SJCRH30 (cell line): ENCODE measurements at places on chromosomes 5 and 9. TPM values are rescaled to one million over a fixed set of nuclear protein-coding genes. Genes with fewer than 3 reads are reported as not detected.
A peak's percentile ranks its signal among the peaks of the same experiment; 100 is the strongest.

- DNase-seq, result no peak
These were observed 104.6 kb downstream of the INSYN2B start for GRCh38 chr5:169875731-169876130.

The C9orf50 gene
- total RNA-seq, result not detected in 2 replicates

GRCh38 chr9:129557192-129558036, 63.5 kb downstream of the C9orf50 start:
- DNase-seq, result peak; percentile 95

- DNase-seq, result no peak
These were observed 452.4 kb upstream of the GRAMD2B start for GRCh38 chr5:125970631-125971307.

DNA sequence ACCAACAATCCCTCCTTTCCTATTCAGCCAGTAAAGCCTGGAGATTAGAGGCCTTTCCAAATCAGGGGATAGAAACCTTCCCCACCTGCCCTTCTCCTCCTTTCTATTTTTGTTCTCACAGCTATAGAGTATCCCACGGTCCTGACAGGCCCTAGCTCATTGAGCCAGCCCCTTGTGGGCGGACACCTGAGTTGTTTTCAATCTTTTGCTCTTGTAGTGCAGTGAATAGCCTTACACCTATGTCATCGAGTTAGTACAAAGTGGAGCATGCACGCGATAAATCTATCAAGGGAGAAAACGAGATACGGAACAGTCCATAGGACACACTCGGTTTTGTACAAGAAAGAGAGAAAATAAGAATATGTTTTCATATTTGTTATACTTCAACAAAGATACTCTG, 77.2 kb downstream of the TSPAN17 start:
- no peak for DNase-seq

- DNase-seq, result no peak
These were observed 340.6 kb downstream of the MTRR start for GRCh38 chr5:8209500-8209899.

- no peak for DNase-seq
These were observed 41.9 kb upstream of the RIC1 start for GRCh38 chr9:5587024-5587423.

The KIF20A gene
- total RNA-seq, result 89.5 and 91.9 TPM in 2 replicates

The GBGT1 gene
- 1.2 TPM in 2 replicates for total RNA-seq

- no peak for DNase-seq
These were observed 9.3 kb upstream of the ACSL6 start for GRCh38 chr5:132020568-132021339.

DNA sequence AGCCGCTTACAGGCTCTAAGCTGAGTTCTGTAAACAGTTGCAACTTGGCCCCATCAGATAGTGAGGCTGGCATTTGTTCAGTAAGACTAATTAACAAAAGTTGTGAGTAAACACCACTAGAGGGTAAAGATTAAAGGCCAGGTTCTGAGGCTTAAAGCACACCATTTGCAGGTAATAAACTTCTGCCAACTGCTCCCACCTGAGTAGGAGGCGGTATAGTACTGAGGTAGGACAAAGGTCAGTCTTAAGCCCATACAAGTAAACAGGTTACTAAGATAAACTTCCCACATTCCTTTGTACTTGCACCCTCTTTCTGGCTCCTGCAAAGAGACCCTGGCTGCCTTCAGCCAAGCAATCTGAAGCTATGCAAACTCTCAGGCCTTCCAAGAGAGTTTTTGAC, 419.6 kb downstream of the DNAH5 start:
- no peak for DNase-seq

The FAM200C gene
- 10.3 and 10.4 TPM in 2 replicates for total RNA-seq

- DNase-seq, result no peak
These were observed 83.0 kb upstream of the RANBP6 start for GRCh38 chr9:6098431-6098830.

The AHRR gene
- 0.15 and 0.20 TPM in 2 replicates for total RNA-seq
